HT-29 (cell line): ENCODE measurements at places on chromosomes 5 and 9.

GRCh38 chr9:33752130-33752637 is 43.2 kb upstream of the PRSS3 start:
- peak; percentile 68 for DNase-seq

- DNase-seq: peak; percentile 28
These were observed 943 bp downstream of the SFXN1 start for GRCh38 chr5:175479125-175479881.

- DNase-seq: peak; percentile 42
These were observed 791 bp downstream of the SLC2A8 start for GRCh38 chr9:127397646-127398274.

GRCh38 chr9:99187311-99187710 is 34.4 kb downstream of the ALG2 start:
- DNase-seq: no peak

DNA sequence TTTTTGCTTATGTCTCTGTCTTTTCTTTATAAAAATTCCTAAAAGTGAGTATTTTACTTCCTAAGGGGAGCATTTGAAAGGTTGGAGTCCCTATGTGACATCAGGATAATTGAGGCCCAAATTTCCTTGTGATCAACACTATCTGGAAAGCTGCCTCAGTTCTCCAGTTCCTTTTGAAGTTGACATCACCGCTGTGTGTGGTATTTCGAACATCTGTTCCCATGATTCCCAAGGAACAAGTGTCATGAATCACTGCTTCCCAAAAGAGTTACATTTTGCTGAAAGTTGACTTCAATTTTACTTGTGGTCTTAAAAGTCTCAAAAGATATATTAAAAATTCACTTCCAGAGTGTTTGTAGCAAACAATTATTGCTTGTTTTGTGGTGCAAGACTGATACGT is 452.1 kb upstream of the RGMB start:
- DNase-seq: no peak

GRCh38 chr5:177112589-177113220 is 20.9 kb upstream of the NSD1 start:
- no peak for DNase-seq
